ENCODE measurements at places on chromosomes 5 and 9.

DNA sequence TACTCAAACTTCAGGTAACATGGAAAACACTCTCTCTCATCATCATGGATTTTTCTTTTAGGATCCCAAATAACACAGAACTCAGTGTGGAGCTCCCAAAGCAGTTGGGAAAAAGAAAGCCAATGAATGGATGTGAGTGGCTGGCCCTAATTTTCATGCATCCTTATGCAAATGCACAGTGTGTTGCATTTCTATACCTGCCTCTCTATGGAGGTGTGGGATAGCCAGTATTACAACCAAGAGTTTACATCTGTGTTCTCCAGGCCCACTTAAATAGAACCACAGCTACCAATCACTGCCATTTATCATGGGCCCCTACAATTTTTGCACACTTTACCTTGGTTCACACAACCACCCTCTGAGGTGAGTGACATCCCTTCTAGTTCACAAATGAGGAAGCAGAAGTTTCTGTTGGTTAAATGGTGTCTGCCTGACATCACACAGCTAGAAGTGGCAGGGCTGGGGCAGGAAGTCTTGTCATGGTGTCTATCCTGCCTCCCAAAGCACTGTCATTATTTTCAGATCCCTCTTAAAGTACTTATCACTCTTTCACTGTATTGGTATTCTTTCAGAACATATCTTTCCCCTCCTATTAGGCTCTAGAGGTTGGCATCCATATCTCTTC, 17.3 kb downstream of the MAMDC2 start:
- no peak for DNase-seq

- DNase-seq, result no peak
Measured at GRCh38 chr9:3916411-3916810, 383.5 kb downstream of the GLIS3 start.

- DNase-seq, result no peak
Measured at GRCh38 chr5:170576602-170577535, 73.0 kb downstream of the KCNIP1 start.

GRCh38 chr5:143776951-143777350, 35.0 kb upstream of the HMHB1 start:
- no peak for DNase-seq

GRCh38 chr9:72467766-72468738, 53.4 kb upstream of the TMC1 start:
- no peak for DNase-seq

DNA sequence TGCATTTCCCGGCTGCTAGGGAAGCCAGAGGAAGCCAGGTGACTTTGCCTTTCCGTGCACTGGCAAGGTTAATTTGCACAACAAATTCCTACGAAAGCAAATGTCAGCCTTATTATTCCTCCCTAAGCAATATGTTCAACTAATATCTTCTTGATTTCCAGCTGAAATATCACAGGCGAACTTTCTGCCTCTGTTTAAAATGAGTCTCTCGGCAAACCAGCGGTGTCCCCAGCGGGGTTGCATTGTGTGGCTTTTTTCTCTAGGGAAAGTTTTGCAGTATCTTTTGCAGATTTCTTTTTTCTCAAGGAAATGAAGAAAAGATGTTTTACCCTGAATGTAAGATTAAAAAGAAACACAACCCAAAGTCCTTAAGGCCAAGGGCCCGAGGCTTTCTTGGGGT, 1.9 kb downstream of the DBH start:
- no peak for DNase-seq

GRCh38 chr5:28927559-28928326, 1889.4 kb upstream of the CDH9 start:
- peak; percentile 48 for DNase-seq

DNA sequence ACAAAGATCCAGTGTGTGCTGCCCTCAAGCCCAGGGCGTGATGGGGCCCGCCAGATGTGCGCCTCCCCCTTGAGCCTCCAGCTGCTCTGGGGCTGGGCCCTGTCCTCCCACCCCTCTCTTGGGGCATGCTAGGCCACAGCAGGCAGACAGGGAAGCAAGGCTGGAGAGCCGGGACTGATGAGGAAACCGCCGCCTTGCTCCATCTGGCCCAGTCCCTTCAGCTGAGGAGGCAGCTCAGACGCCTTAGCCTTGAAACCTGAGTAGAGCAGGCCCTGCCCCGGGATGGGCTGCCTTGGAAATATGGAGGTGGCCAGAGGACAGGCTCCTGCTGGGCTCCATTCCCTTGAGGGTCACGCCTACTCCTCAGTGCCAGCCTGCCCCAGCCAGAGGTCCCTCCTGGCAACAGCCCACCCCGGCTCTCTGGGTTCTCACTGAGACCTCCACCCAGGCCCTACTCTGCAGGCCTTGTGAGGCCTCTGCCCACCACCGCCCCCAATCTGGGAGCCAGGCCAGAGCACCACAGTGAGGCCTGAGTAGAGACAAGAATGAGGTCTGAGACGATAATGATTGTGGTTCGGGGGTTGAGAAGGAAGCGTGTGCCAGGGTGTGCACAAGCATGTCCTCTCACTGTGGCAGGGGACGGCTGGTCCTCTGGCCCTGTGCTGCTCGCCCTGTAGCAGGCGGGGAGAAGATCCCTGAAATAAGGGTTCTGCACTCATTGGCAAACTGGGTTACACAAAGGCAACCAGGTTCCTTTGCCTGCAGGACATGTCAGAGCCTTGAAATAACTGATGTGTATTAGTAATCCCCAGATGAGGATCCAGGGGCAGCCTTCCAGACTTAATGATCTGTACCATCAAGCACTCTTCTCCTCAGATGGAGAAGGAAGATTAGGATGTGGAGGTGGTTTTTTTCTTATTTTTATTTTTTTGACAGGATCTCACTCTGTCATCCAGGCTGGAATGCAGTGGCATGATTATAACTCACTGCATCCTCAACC, 30.9 kb downstream of the CXXC5 start:
- peak; percentile 44 for DNase-seq

GRCh38 chr5:174247301-174247700, 201.8 kb downstream of the NSG2 start:
- DNase-seq, result no peak

GRCh38 chr5:90519081-90519480, 10.3 kb downstream of the LYSMD3 start:
- no peak for DNase-seq

DNA sequence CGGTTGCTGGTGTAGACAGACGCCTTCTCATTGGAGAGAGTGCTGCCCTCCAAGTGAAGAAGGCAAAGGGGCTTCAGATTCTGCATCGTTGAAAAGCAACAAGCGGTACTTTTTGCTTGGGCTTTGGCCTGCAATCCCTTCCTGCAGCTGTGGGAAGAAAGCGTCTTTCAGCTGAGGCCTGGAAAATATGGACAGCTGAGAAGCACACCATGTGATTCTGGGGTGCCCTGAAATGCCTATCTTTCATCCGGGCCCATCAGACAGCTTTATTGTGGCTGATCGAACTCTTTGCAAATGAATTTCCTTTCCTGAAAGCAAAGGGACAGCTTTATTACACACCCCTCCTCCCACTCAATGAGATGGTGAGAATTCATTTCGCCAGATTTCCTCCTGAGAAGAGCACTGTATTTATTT, 74.0 kb downstream of the NSG2 start:
- no peak for DNase-seq

DNA sequence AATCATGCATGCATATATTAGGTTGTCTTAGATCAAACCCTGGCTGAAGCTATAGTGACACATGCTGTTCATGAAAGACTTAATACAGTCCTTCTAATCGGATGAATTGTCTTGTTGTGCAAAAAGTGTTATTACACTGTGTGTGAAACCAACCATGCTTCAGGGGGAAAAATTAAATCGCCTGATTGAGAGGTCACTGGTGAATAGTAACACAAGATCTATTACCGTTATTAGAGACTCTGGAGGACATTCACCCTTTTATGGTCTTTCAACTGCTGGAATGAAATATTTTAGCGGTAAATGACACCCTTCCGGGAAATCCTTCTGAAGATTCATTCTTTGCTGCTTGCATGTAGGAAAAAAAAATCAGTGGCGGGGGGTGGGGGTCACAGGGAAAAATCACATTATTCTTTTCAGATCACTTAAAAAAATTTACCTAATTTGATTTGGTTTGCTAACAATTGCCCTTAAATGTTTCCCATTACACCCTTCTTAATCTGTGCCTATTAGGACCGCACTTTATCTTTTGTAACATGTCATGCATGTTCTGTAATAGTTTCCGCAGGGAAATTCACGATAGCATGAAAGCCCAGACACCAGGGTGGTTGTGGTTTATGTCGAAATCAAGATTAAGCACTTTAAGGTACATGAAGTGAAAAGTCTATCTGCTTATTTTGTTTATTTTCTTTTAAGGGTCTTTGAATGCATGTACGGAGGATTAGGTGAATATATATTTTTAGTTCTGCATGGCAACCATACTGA, 120.6 kb downstream of the FOCAD start:
- no peak for DNase-seq

Measured in stomach (tissue), 19 donors.